ENCODE measurements at places on chromosomes 7 and 10.
A peak's percentile ranks its signal among the peaks of the same experiment; 100 is the strongest.

DNA sequence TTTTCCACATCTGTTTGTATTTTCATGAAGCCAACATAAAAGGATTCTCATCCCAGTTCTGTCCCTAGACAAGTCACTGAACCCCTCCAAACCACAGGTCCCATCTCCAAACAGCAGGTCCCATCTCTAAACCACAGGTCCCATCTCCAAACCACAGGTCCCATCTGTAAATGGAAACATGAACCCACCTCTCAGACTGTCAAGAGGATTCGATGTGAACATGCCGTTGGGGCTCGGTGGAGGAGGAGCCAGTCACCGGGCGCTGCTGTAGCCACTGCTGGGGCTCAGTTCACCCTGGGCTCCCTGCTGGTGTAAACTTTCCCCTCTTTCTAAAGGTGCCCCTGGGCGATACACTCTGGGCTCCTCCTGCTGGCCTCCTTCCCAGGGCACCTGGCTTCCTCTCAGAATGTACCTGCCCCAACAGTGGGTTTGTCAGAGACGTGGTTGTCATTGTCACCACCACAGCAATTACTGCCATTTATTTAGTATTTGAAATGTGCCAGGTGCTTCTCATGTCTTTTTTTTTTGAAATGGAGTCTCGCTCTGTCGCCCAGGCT is 13.0 kb downstream of the LHPP start:
- no peak for DNase-seq

- DNase-seq = peak; percentile 48
Measured at GRCh38 chr10:67815571-67816059, 22.4 kb downstream of the DNAJC12 start.

- DNase-seq = peak; percentile 11
Measured at GRCh38 chr7:83751217-83751616, 102.3 kb upstream of the SEMA3E start.

DNA sequence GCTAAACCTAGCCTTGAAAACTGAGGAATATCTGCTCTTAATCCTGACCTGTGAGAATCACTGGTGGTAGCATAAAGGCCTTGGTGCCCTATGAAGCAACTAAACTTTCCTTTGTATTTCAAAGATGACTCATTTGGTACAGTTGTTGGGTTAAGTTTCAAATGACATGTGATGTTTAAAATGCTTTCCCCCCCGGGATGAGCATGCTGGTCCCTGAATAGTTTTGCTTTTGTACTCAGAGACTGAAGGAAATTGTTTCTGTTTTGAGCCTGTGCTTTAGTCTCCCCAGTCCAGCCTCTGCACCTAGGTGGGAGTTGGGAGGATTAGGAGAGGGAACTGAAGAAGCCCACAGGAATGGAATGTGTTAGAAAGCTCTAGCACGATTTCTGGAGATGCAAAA is 258.9 kb upstream of the NPY start:
- peak; percentile 2 for DNase-seq
